ENCODE measurements at places on chromosomes 12 and 14.

GRCh38 chr12:108449478-108449877 is 65.6 kb upstream of the FICD start:
- DNase-seq: no peak

DNA sequence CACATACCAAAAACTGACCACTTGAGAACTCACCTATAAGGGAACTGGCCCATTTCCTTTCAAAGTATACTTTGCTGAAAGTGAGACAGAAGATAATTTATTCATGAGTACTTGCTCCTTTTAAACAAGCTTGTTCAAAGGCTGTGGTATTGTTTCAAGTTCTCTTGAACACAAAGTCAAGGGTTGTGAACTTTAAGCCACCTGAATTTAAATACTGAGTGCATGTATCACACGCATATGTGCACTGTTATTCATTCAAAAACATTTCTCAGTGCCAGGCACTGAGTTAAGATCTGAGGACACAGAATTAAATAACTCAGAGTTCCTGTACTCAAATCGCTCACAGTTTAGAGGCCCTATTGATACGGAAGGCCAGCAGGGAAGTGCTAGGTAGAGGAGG is 19.1 kb upstream of the LDHB start:
- no peak for DNase-seq

DNA sequence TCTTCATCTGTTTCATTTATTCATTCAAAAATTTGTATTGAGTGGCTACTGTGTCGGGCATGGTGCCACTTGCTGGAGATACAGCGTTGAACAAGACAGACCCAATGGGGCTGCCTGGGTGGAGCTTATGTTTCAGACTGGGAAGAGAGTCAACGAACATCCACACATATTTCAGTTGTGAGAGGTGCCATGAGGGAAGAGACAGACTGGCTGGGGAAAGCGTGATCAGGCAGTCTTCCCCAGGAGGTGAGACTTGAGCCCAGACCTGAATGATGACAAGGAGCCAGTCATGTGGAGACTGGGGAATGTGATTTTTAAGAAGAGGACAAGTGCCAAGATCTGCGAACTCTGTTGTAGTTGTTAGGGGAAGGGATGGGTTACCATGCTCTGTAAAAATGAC is 12.2 kb downstream of the BICD1 start:
- DNase-seq: no peak

DNA sequence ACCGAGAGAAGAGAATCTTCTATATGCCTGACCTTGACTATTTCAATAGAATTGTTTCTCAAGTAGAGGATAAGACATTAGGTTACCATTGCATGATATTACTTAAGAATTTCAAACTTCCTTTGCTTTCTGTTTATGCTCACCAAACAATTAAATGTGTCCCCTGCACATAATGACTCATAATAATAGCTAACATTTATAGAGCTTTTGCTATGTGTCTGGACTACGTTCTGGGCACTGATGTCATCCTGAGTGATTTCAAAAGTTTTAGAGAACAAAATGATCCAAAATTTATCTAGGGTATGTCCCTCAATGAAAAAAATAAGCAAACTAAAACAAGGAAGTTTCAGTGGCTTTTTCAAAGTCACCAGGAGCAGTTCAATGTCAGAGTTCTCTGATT is 38.8 kb downstream of the SLC15A5 start:
- no peak for DNase-seq

DNA sequence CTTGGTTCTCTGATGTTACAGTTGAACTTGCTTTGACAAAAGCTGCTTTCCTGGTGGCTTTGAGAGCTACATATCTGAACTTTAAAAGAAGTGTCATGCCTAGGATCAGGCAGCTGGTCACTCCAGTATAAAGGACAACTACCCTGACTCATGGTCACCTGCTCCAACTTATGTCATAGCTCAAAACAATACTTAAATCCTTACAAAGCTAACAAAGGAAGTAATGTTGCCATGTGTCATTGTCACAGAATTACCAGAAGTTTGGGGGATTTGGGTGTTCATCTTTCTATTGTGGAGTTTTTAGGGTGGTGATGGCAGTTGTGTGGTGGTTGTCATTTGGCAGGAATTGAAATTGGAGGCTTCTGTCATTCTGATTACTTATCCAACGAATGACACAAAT is 1.8 kb upstream of the TCP11L2 start:
- DNase-seq: no peak

DNA sequence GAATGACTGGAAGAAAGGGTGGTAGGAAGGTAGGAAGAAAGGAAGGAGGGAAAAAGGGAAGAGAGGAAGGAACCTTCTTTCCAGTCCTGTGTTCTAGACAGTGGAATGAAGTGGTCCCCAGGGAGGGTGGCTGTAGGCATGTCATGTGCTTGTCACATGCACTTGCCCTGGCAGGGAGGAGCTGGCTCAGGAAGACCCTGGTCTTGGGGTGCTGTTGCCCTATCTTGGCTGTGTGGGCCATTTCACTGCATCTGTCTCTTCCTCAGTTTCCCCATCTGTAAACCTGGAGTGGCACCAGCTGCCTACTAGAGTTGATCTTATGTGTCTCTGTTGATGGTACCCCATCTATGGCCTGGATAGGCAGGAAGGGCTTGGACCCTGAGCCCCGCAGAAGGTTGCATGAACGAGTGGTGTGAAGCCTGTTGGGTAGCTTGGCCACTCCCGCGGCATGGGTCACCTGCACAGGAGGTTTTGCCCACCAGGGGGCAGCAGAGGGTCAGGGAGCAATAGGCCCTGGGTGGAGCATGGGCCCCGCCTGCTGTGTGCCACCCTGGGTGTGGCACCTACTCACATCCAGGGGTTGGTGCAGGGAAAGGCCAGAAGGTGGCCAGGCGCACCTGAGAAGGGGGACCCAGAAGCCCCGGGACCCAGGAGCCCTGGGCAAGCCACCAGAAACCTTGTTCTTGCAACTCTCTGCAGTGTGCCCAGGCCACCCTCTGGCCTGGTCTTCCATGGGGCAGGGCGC is 25.1 kb downstream of the MEG3 start:
- DNase-seq: no peak

DNA sequence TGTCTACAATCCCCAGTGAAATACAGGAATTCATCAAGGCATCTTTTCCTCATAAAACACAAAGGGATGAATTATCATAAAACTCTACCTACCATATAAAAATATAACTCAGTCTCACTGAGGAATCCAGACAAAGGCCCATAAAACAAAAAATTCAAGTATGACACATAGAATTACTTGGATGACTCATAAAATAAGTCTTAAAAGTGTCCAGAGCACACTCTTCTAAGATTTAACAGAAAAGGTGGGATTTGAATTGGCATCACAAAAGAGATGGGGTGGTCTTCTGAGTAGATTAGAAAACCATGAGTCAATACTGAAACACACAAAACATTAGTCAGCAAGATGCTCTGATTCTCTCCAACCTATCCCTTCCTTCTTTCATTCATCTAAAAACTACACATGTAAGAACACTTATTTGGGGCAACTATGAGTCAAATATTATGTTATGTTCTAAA is 202.7 kb upstream of the GARIN6 start:
- no peak for DNase-seq

DNA sequence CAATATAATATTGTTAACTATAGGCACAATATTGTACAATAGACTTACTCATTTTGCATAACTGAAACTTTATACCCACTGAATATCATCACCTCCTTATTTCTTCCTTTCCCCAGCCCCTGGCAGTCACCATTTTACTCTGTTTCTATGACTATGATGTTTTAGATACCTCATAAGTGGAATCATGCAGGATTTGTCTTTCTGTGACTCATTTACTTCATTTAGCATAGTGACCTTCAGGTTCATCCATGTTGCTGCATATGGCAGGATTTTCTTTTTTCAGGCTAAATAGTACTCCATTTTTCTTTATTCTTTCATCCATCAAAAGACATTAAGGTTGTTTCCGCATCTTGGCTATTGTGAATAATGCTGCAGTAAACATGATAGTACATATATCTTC is 18.9 kb downstream of the USP15 start:
- DNase-seq: no peak

- DNase-seq: peak; percentile 45
These were observed 455 bp downstream of the ATP6V1D start for GRCh38 chr14:67358924-67359774.

DNA sequence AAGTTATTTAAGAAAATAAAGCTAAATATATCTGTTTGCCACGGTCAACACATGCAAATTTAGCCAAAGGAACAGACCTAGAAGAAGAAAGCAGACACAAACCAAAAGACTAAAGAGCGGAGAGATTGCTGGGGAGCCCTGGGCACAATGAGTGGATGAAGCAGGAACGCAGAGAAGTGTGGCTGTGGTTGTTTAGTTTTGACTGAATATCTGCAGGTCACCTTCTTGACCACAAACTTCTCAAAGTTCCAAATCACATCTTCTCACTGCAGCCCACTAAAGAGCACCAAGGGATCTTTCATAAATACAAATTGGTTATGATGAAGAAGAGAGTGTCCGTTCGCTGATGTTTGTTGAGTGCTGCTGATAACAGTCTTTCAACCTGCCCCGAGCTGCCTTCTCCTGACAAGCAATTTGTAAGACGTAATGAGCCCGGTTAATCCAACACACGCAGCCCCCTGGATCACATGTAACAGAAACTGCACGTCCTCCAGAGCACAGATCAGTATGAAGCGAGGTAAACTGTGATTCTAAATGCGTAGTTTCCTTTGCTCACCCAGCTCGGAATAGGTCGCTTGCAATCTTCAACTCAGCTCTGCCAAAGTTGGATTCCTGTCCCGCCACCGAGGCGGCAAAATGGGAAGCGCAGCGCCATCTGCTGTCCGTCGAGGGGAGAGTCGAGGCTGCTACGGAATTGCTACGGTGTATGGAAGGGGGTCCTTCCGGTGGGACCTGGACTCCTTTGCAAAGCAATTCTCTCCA is 120.8 kb downstream of the GXYLT1 start:
- peak; percentile 41 for DNase-seq

DNA sequence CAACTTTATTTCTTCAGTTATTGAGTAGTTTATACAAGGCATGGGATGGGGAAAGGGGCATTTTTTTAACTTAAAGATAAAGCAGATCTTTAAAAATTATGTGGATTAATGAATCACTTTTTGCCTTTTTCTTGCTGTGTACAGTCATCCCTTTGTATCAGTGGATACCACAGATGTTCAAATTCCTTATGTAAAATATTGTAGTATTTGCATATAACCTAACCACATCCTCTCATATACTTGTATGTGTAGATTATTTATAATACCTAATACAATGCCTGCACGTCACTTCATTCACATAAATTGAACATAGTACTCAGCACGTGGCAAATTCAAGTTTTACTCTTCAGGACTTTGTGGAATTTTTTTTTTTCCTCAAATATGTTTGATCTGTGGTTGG is 66.5 kb upstream of the MON2 start:
- DNase-seq: no peak

DNA sequence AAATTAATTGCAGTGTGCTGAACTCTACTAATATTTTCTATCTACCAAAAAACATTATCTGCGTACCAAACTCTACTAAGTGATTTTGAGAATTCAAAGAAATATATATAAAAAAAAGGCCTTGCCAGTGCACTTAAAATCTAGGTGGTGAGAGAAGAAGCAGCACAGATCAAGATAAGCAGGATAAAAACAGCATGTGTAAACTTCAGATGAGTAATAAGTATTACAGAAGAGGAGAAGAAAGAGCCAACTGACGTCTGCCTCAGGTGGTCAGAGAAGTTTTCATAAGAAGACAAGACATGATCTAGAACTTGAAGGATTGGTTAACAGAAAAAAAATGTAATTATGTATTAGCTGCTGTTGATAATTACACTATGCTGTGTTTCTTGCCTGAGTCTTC is 166.4 kb downstream of the DUSP6 start:
- no peak for DNase-seq

DNA sequence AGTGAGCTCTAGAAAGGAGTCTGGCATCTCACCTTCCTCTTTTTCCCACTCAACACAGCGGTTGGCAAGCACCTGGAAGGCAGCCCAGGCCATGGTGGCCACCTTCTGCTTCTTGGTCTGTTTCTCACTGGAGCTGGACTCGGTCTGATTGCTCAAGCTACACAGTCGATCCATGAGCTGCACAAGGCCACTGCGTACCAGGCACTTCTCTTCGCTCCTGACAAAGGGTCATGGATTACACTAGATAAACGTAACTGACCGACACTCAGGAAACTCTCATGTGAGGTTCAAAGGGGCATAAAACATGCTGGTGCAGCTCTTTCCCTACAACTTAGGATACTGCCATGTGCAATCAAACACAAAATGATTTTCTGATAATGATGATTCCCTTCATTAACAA is 113.7 kb downstream of the TRAFD1 start:
- no peak for DNase-seq

DNA sequence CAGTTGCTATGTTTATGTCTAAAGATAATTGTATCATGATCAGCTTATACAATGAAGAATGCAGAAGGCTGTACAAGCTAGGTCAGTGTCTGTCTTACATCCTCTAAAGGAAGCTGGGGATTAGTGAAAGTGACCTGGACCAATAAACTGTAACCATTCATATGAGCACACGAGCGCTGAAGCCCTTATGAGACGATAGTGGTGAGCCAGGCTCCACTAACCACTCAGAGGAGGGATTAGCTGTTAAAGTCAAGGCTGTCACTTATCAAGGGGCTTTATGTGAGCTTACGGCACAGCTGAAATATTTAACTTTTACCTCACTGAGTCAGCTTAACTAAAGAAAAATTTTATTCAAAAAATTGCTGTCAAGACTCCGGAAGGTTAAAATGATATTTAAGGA is 30.3 kb downstream of the NDUFA12 start:
- no peak for DNase-seq

GRCh38 chr12:108600702-108601007 is 2.8 kb upstream of the TMEM119 start:
- no peak for DNase-seq

GRCh38 chr14:95533391-95533821 is 1.4 kb upstream of the GLRX5 start:
- DNase-seq: peak; percentile 65

DNA sequence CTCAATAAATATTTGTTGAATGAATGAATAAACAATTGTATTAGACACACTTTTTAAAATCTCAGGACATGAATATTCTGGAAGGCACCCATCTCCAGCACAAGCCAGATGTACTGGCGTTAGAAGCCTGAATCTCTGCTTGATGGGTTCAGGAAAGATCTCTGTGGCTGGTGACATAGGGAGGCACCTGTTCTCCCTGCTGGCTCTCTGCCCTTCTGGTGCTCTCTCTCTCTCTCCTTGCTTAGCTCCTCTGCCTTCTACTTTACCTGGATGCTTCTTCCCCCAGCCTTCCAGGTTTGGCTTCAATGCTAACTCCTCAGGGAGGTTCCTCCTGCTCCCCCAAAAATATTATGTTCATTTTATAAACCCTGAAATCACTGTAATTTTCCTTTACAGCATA is 1.5 kb downstream of the CYP46A1 start:
- no peak for DNase-seq

DNA sequence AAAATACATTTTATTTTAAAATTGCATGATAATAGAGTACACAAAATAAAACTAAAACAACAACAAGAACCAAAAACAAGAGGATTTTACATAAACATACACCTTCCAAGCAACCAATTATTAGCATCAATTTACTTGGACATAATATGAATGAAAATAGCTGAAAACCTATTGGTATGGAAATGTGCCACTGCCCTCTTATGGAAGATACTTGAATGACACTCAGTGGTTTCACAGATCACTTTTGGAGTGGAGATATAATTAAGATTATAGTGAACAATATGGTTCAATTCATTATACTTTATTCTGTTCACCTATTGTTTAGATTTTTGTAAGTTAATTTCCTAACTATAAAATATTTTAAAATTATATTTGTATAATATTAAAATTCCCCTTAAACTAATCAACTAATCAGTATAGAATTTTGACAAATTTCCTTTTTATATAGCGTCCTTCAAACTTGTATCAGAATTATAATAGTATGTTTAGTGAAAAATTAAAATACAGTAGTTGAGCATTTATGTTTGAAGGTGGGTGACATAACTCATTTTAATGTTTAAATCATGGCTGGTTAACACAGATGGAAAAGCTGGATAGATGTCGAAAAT is 70.1 kb downstream of the SLC6A15 start:
- peak; percentile 66 for DNase-seq

All from brain microvascular endothelial cell (primary cell).